Stimulated activated CD4-positive, alpha-beta T cell treated with anti-CD3 and anti-CD28 coated beads, Interleukin-15, amount 100 ng/mL, for 1 hour (primary cell): ENCODE measurements at places on chromosomes 2 and 18.

GRCh38 chr2:191582355-191582754 lies 95.6 kb upstream of the NABP1 start:
- DNase-seq = no peak

DNA sequence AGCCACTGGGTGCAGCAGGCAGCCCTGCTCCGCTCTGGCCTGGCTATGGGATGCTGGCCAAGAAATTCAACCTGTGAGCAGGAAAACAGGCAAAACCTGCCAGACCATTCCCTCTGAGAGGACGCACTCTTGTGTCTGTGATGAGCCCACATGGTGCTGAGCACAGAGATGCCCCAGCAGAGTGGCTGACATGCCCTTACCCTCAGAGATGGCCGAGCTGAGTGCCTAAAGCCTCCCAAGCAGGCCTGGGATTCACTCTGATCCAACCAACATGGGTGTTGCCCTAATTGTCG lies 34.3 kb upstream of the TAF1B start:
- DNase-seq = no peak

- no peak for DNase-seq
Measured at GRCh38 chr18:3713166-3713565, 263.2 kb downstream of the TGIF1 start.

GRCh38 chr18:78643004-78643403 lies 336.6 kb upstream of the SALL3 start:
- no peak for DNase-seq

DNA sequence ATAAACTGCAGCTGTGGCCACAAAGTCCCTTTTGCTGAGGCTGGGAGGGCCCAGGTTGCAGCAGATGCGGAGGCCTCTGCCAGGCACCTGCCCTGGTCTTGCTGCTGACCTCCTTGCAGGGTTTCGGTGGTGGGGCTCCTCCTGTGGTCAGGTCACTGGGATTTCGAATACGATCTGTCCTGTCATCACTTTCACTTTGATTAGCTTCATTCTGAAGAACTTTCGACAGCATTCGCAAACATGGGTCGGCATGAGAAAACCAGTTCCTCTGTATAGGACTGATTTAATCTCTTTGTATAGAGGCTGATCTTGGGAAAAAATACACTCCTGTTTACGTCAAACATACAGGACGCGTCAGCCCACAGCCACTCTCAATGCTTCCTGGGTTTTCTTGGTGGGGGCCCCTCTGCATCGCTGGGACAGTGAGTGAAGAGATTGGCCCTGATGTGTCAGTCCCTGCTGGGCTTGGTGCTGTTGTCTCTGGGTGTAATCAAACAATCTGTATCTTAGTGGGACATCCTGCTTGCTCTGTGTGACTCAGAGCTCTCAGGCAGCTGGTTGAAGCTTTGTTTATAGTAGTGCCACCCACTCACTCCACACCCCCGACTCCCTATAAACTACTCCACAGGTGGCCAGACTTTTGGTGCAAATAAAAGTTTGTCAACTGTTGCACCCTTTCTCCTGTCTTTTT lies 209.4 kb upstream of the CXCR4 start:
- peak; percentile 53 for DNase-seq

DNA sequence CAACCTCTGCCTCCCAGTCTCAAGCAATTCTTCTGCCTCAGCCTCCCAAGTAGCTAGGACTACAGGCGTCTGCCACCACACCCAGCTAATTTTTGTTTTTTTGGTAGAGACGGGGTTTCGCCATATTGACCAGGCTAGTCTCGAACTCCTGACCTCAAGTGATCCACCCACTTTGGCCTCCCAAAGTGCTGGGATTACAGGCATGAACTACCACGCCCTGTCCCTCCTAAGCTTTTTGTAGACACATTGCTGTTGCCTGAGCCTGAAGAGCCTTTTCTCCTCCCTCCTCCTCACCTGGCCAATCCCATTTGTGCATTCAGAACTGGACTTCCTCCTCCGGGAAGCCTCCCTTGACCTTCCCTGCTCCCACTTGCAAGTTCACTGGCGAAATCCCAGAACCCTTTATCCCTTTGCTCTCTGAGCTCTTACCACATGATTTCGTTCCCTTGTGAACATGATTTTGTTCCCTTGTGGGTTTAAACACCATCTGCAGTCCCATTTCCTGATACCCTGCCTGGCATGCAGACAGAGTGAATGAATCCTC lies 2.6 kb downstream of the C2orf72 start:
- no peak for DNase-seq

DNA sequence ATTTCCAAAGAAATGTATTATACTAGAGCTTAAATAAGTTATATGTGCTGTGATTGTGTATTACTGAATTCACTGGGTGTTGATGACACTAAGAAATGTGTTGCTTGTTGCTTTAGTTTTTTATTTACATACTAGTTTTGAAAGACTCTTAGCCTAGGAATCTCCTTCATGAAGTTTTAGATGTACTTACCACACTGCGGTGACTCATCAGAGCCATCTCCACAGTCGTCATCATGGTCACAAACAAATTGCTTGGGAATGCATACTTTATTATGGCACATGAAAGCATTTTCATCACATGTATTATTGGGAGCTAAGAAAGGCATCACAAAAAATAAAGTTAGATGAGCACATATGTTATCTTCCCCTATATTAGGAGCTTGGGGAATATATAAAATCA lies 1624.2 kb downstream of the LRP1B start:
- DNase-seq = no peak

DNA sequence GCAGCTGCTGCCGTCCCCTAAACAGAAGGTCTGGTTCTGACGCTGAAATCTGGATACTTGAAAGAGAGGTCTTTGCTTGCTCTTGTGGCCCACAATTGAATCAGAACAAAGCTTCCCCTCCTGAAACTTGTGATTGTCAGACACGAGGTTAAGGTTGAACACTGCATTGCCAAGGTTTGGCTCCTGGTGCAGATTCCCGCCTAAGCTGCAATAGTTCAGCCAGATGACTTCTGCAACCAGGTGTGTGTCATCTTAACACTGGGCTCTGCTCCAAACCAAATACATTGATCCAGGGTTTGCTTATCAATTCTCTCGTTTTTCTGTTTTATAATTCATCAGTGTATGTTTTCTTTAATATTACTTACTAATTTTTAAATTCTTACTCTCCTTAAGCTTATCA lies 14.6 kb downstream of the GKN1 start:
- no peak for DNase-seq

DNA sequence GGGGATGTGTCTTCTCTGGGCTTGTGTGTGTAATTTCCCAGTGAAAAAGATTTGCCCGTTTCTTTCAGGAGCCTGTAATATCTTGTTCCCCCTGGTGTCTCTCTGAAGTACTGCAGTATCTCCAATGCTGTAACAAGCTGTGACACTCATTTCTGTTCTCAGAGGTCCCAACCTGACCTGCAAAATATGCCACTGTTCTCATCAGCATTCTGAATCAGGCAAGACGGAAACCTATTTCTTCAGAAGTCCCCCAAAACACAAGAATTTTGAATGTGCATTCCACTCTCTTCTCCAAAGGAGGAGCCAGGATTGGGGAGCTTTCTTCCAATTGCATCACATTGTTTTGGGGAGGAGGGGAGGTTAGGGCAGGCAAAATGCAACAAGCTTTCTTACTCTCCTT lies 77.0 kb upstream of the CNGA3 start:
- no peak for DNase-seq

GRCh38 chr2:168530982-168531622 lies 75.0 kb downstream of the CERS6 start:
- DNase-seq = no peak

DNA sequence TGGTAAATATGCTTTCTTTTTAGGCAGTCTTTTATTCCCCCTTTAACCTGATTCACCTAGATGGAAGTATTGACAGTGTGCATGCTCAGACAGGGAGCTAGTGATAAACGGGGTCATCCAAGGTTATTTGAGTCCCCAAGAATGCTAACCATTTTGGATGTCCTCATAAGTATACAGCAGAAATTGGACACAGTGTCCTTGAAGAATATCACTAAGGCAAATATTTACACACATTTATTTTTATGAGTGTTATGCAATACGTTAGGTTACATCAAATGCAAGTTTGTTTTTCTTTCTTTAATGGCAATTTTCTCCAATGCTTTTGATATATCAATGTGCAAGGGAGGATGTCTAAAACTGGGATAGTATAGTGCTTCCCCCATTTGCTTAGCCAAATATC lies 23.6 kb downstream of the CNTNAP5 start:
- DNase-seq = no peak

DNA sequence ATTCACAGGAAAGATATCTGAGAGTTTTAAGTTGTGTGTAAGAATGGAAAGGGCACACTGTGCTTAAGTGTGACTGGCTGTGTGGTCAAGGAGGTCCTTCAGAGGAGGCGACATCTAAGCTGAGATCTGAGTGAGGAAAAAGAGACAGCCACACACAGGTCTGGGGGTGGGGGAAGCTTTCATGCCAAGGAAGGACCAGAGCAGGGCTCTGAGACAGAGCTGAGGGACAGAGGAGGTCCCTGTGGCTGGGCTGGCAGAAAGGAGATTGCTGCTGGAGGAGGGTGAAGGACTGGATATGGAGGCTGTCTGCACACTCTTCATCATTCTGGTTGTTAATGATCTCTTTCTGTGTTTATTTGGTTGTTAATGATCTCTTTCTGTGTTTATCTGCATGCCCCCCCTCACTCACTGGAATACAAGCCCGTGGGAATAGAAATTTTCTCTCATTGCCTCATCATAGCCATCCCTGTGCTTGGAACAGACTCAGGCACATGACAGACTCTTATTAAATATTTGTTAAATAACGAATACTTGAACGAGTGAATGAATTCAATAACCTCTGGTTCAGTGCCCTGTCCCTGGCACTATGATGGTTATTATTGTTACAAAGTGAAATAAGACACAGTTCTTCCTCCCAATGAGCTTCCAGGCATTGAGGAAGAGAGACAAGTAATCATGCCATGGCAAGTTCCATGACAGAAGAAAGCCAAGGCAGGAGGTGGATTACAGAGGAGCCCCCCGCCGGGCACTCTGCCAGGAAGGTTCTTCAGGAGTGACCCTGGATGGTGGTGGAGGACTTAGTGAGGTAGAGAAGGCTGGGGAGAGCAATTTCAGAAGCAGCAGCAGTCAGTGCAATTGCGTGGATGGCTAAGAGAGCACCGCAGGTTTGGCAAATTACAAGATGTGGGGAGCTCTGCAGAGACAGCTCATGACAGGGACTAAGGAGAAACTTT lies 399.4 kb upstream of the HS6ST1 start:
- DNase-seq = no peak

GRCh38 chr2:227849906-227850305 lies 21.5 kb upstream of the DAW1 start:
- no peak for DNase-seq

- DNase-seq = no peak
Measured at GRCh38 chr2:195579776-195580555, 77.1 kb upstream of the SLC39A10 start.

DNA sequence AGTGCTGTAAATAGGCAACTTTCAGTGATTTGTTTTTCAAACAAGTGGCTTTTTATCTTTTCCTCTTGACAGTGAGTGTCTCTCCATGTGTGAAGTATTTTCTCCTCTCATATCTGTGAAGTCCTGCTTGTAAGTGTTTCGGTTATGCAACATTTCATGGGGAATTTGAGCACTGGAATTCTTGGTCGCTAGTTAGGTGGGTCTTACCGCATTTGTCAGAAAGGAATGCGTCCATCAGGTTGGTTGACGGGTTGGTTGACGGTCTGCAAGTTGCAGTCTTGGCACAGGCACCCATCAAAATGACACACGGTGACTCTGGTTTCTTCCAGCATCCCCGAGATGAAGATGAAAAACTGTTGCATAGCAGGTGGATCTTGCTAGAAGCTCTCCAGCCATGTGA lies 109.8 kb downstream of the AGAP1 start:
- no peak for DNase-seq

DNA sequence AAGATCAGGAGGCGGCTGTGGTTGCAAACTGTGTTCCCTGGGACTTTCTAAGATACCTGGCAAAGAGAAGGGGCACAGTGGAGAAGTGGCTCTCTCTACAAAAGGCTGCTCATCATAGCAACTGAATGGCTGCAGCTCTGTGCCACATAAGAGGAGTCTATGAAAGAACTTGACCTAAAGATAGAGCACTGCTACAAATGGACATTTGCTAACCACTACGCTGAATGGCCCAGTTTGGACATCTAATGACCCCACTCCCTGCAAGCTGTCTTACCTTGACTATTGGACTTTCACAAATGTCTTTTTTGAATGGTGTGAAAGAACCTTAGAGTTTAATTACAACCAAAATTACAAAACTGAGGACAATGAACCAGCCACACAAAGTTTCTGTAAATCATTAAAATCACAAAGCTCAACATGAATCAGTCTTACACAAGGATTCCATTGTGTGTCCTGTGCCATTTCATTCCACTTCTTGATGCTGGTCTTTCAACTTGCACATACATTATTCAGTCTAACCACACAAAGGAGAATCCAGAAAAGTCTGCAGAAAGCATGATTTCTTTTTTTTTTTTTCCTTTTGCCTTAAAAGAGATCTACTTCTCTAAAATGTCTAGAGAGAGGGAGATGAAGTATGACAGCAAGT lies 154.0 kb downstream of the LAMA1 start:
- no peak for DNase-seq

DNA sequence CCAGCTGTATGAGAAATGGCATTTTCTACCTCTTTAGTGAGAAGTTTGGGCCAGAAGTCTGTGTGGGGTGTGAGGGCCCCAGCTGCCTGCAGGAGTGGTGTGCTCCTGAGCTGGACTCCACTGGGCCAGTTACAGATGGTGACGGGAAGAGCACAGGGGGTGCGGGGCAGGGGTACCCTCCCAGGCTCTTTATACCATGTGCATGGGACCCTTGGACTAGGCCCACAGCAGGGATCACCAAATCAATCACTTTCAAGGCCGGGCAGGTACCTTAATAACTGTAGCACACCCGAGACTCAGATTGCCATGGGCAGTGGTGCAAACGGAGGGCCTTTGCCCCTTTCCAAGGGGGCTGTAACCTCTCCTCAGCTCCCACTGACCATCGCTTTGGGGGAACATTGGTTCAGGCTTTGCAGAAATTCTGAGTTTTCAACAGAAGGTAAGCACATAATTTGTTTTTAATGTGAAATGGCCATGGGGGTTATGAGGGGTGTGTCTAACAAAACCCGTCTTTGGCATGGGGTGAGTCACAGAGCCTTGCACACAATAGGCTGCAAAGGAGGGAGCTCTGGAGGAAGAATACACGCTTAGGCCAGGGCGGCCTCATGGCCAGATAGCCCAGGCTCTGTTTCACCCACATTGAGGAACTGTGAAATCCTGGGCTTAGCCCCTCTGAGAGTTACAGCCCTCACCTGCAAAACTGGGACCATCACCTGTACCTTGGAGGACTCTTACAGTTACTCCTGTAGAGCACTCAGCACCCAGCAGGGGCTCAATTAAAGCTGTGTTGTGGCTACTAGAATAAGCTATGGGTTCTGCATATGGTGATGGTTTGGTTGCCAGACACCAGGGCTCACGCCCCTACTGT lies 141.0 kb upstream of the BCL2L11 start:
- DNase-seq = no peak

DNA sequence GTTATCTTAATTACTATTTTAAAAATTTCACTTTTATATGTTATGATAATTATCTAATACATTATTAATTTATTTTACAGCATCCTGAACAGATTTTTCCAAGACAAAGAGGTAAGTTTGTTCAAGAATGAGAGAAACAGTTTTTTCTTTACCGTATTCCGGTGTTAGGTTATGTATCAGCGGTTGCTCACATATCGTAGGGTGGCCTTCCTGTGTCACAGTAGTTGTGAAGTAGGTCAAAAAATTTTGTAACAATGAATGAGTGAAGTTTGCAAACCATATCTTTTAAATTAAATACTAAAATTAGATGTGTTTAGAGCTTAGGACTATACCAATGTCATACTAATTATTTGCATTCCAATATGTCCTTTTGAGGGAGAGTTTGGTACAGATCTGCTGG lies 33.5 kb downstream of the MRPS9 start:
- DNase-seq = no peak

GRCh38 chr2:206713746-206714145 lies 4.5 kb downstream of the DYTN start:
- no peak for DNase-seq
